HS-27A (cell line): ENCODE measurements at places on chromosomes 2 and 18.

DNA sequence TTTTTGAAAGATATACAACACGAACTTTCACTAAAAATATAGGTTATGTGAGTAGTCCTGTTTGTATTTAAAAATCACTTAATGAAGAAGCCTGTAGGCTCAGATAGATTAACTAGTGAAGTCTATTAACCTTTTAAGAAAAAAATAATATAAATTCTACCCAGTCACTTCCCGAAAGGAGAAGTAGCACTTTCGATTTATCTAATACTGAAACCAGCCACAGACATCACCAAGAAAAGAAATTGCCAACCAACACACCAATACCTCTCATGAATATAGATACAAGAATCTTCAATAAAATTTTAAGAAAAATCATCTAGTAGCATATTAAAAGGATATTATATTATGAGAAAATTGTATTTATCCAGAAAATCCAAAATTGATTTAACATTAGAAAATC is 160.5 kb downstream of the GALNT13 start:
- DNase-seq, result no peak

DNA sequence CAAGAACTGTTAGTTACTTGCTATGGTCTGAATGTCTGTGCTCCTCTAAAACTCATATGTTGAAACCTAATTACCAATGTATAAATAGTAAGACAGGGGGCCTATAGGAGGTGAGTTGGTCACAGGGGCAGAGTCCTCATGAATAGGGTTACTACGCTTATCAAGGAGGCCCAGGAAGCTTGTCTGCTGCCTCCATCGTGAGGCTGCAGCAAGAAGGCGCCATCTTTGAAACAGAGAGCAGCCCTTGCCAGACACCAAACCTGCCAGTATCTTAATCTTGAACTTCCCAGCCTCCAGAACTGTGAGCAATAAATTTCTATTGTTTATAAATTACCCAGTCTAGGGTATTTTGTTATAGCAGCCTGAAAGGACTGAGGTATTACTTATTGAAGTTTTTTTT is 79.1 kb downstream of the TGIF1 start:
- DNase-seq, result no peak

DNA sequence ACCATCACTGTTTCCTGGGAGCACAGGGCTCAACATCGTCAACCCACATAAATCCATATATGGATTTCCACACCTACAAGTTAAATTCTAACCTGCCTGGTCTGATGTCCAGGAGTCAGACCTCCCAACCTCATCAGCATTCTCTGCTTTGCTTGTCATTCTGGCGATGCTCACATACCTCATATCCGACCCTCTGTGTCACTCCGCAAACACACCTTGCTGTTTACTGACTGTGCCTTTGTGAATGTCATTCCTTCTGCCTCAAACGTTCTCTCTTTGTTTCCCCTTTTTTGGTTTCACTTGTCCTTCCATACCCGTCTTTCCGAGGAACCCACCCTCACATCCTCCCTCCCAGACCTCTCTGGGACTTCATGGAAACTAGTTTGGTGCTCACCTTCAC is 187.1 kb downstream of the ACTR3 start:
- DNase-seq, result no peak

DNA sequence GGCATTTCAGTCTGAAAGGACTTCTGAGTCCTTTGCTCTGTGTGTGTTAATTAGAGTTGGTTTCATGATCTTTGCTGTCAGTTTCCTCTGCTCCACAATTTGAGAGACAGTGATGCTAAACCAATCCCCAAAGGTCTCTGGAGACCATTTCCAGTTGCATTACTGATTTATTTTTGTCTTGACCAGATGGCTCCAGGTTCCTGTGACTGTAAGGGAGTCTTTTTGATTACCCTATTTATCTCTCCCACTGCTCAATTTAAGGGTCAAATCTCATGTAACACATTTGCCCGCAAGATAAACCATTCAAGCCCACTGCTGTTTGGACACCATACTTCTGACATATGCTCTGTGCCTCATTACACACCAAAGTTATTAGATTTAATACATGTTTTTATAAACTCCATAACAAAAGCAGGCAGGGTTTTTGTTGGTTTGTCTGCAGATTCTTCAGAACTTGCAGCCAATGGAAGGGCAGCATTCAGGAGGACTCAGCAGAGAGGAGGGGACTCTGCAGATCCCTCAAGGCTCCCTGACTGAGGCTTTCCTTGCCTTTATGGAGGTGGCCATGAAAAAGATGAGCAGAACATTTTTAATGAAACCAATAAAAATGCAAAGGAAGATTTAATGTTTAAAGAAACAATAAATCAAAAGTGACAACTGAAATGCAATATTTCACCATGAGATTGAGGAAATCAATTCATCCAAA is 889.3 kb upstream of the CELF4 start:
- no peak for DNase-seq

GRCh38 chr18:56291294-56291693 is 347.1 kb downstream of the TXNL1 start:
- no peak for DNase-seq

GRCh38 chr2:60371219-60371618 is 182.2 kb downstream of the BCL11A start:
- no peak for DNase-seq

DNA sequence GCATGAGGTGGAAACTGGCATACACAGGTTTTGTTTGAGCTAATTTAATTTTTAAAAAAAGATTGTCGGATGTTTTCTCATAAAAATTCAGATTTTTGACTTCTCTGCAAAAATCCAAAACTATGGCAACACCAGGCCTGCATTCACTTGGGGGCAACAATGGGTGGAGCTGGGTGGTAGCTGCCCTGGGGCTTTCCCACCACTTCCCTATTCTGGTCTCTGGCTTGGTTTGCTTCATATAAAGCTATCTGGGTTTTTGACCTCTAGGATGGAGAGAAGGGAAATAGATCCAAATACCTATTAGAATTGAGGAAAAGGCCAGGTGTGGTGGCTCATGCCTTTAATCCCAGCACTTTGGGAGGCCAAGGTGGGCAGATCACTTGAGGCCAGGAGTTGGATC is 5.5 kb upstream of the CYP27A1 start:
- DNase-seq, result no peak

GRCh38 chr2:37472959-37473358 is 128.5 kb downstream of the QPCT start:
- peak; percentile 23 for DNase-seq

DNA sequence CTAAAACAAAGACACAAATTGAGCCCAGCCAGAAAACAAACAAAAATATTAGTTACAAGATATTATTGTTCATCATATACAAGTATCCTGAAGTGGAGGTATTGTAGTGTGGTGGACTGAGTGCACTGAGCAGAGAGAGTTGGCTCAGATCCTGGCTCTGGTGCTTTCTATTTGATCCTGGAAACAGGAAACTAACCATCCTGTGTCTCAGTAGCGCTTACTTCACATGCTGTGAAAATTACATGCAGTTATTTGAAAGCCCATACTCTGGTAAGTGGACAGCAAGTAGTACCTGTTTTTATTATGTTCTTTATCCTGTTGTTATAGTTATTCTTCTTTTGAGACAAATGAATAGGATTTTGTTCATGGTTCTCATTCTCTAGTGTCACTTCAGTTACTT is 84.3 kb upstream of the CRIM1 start:
- DNase-seq, result no peak

GRCh38 chr2:170965446-170966225 is 36.6 kb downstream of the GORASP2 start:
- DNase-seq, result no peak

DNA sequence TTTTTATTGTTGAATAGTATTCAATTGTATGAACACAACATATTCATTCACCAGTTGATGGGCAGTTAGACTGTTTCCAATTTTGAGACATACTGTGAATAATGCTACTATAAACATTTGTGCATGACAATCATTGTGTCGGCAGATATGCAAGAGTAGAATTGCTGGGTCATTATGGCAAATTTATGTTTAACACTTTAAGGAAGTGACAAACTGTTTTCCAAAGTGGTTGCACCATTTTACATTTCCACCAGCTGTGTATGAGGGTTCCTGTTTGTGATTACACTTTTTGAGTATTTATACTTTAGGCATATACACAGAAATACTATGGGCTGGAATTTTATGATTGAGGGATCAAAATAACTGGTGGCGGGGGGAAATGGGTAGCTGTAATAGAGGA is 61.2 kb downstream of the MAP4K3 start:
- no peak for DNase-seq

DNA sequence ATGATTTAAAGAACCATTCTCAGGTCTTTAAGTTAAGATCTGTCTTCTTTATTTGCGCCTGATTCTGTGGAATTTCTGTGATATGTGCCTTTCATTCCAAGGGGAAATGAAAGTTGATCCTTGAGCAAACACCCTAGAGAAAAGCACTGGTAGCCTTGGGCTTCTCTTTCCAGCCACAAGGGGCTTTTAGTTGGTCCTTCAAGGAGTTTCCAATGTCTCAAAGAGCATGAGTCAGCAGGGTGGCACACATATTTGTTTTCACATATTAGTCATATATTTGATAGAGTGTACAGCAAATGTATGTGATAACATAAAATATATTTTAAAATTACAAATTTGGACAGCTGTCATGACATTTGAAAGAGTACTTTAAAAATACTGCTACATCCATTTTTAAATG is 339.5 kb downstream of the TXNL1 start:
- peak; percentile 72 for DNase-seq

- no peak for DNase-seq
These were observed 39.6 kb upstream of the CLASP1 start for GRCh38 chr2:121688820-121689219.

DNA sequence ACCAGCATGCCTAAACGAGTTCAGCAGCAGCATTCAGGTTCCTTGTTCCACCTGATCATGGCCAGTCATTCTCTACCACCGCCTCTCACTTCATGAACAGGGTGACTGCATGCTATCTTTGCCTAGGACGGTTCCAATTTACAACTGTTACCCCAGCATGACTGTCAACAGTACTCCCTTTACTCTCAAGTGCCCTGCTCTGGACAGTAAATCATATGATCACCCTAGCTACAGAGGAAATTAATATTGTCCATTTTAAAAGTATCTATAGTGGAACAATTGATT is 25.7 kb downstream of the MGAT4A start:
- DNase-seq, result no peak

- DNase-seq, result no peak
These were observed 129.3 kb upstream of the GPC1 start for GRCh38 chr2:240306185-240306584.
